ENCODE measurements at places on chromosomes 2 and 18. TPM values are rescaled to one million over a fixed set of nuclear protein-coding genes. Genes with fewer than 3 reads are reported as not detected.

DNA sequence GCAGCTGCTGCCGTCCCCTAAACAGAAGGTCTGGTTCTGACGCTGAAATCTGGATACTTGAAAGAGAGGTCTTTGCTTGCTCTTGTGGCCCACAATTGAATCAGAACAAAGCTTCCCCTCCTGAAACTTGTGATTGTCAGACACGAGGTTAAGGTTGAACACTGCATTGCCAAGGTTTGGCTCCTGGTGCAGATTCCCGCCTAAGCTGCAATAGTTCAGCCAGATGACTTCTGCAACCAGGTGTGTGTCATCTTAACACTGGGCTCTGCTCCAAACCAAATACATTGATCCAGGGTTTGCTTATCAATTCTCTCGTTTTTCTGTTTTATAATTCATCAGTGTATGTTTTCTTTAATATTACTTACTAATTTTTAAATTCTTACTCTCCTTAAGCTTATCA is 14.6 kb downstream of the GKN1 start:
- H3K27ac ChIP-seq: no peak overlapping the region
- no peak overlapping the region for H3K4me3 ChIP-seq
- H3K36me3 ChIP-seq: no peaks in the 10 kb centered on the region

The EMILIN2 gene
- total RNA-seq: 27.4 TPM

DNA sequence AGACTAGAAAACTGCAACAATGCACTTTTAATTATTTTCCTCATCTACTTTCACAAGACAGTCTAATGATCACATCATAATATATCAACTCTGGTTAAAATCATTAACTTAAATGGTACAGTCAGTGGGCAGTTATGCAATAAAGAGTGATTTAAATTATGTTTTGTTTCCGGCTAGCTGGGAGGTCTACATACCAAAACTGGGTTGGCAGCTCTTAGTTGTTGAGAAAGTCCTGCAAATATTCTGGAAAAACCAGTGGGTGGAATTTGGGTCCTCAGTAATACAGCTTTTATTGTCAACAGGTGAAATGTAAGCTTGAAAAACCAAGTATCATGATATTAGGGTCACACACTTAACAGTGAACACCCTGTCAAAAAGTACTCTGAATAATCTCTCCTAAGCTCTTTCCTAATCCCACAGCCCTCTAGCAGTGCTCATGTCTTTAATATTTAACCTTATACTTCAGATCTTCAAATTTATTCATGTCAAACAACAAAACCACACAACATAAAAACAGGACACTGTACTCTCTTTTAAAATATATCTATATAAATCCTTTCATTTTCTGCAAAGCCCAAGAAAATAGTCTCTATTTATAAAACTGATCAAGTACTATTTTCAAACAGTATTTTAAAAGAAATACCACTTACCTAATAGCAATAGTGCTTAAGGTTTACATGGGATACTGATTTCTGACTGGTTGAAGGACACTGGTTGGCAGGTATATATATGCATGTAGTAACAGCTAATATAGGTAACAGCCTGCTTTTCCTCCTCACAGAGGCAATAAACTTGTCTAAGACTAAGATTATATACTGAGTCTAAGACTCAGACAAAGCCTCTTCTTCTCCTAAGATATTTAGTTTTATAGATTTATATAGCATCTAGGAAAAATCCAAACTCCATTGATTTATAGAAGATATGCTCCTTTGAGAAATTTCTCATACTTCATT is 103.8 kb downstream of the GAREM1 start:
- H3K4me3 ChIP-seq: no peak overlapping the region
- H3K27ac ChIP-seq: no peak overlapping the region
- H3K27me3 ChIP-seq: no peaks in the 10 kb centered on the region

DNA sequence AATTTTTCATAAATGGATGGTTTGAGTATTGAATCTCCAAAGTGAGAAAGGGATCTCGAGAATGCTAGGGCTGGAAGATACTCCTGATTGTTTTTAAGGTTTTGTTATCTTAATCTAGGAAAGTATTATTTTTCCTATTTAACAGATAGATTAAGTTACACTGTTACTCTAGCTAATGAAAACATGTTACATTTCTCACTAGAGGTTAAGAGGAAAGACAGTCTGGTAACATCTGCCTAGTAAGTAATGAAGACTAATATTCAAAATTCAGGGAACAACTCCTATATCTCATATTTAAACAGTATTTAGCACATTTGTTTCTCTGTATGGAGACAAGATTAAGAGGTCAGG is 2.0 kb downstream of the GALNT3 start:
- H3K27me3 ChIP-seq: no peaks in the 10 kb centered on the region
- DNase-seq: no peak
- H3K27ac ChIP-seq: no peak overlapping the region

The TWIST2 gene
- total RNA-seq: 62.1 TPM

The KIF1A gene
- total RNA-seq: 0.92 TPM

- peak overlapping the region; percentile 60 for H3K4me3 ChIP-seq
- peaks cover 13% of the 10 kb centered on the region for H3K36me3 ChIP-seq
- no peak for DNase-seq
- peaks cover 16% of the 10 kb centered on the region for H3K4me1 ChIP-seq
- H3K27ac ChIP-seq: no peak overlapping the region
Measured at GRCh38 chr2:219509780-219510511, 4.3 kb upstream of the ASIC4 start.

GRCh38 chr2:123906361-123906760 is 118.7 kb upstream of the CNTNAP5 start:
- H3K27ac ChIP-seq: no peak overlapping the region
- H3K4me3 ChIP-seq: no peak overlapping the region
- no peak for DNase-seq
- H3K36me3 ChIP-seq: no peaks in the 10 kb centered on the region
- H3K27me3 ChIP-seq: no peaks in the 10 kb centered on the region
- no peaks in the 10 kb centered on the region for H3K4me1 ChIP-seq

The GAREM2 gene
- 2.3 TPM for total RNA-seq

- H3K4me3 ChIP-seq: peak overlapping the region; percentile 62
- no peak overlapping the region for H3K27ac ChIP-seq
- no peak for DNase-seq
- H3K36me3 ChIP-seq: no peaks in the 10 kb centered on the region
- H3K4me1 ChIP-seq: peaks cover 8% of the 10 kb centered on the region
Measured at GRCh38 chr2:62569907-62570841, 64.2 kb upstream of the TMEM17 start.

DNA sequence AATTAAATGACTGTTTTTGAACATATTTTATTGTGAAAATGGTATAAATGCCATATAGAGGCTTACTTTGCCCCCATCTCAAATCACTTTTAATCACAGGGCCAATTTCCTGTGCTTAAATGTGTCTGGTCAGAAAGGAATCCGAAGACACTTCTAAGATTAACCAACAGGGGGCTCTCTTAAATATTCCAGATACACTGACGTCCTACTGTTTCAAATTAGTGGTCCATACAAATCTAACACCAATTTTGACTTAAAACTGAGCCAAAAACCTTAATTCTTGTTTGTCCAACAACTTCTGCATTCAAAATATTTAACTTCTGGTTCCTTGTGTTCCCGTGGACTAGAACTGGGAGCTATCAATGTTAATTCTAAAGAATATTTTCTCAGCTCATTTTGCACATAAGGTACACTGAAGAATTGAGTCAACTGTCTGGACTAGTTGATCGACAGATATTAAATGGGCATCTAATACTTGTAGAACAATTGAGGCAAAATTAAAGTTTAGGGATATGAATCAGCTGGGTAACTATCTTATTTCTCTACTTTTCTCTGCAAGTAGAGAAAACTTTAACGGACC is 557.5 kb downstream of the ARHGAP15 start:
- H3K4me3 ChIP-seq: no peak overlapping the region
- H3K4me1 ChIP-seq: no peaks in the 10 kb centered on the region
- H3K27me3 ChIP-seq: no peaks in the 10 kb centered on the region
- no peaks in the 10 kb centered on the region for H3K36me3 ChIP-seq
- H3K27ac ChIP-seq: no peak overlapping the region

GRCh38 chr18:67363694-67364093 is 152.8 kb downstream of the DSEL start:
- no peak for DNase-seq
- H3K27ac ChIP-seq: no peak overlapping the region
- no peaks in the 10 kb centered on the region for H3K36me3 ChIP-seq
- H3K4me1 ChIP-seq: peaks cover 15% of the 10 kb centered on the region

DNA sequence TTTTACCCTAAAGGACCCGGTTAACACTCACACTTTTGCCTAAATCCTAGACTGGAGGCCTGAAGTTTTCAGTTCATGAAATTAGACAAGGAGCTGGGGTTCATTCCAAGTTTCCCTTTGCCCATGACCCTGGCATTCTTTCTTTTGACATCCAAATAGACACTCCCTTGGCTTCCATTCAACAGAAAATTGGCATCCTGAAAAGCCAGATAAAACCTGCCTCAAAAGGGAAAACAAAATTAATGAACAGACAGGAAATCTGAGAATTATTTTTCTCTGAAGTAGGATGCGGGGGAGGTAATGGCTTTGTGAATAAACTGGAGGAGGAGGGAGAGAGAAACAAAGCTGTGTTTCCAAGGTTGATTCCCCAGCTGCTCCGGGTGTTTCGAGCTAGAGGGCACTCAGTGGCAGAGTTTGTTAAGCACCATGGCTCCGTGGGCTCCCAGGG is 41.0 kb downstream of the SPP2 start:
- no peaks in the 10 kb centered on the region for H3K27me3 ChIP-seq
- H3K36me3 ChIP-seq: no peaks in the 10 kb centered on the region
- H3K4me1 ChIP-seq: no peaks in the 10 kb centered on the region
- no peak overlapping the region for H3K4me3 ChIP-seq
- no peak overlapping the region for H3K27ac ChIP-seq

The LHCGR gene
- total RNA-seq: not detected

The SERPINB3 gene
- not detected for total RNA-seq

DNA sequence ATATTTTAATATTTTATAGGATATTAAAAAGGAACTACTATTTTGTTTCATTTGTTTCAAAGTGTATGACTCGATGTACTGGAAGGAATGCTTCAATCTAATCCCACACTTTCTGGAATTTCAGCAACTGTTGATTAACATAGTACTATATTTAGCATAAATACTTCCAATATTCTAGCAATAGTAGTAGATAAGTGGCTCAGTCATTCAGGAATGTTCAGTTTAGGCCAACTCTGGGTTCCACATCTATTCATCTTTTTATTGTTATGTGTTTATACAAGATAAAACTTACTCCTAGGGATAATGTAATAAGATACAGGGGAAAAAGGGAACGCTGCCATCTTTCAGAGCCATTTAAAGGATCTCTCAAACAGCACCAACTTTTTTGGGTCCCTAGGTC is 22.3 kb upstream of the ORC2 start:
- no peak overlapping the region for H3K27ac ChIP-seq
- H3K27me3 ChIP-seq: no peaks in the 10 kb centered on the region
- H3K4me3 ChIP-seq: no peak overlapping the region
- no peak for DNase-seq
- H3K36me3 ChIP-seq: peaks cover 31% of the 10 kb centered on the region

DNA sequence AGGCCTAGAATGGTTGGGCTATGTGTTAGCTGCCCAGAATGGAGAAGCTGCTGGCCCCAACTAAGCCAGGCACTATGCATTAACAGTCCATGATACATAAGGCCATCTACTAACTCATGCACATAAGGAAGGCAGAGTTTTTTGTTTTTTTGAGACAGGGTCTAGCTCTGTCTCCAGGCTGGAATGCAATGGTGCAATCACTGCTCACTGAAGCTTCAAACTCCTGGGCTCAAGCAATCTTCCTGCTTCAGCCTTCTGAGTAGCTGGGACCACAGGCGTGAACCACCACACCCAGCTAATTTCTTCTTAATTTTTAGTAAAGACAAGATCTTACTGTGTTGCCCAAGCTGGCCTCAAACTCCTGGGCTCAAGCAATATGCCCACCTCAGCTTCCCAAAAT is 37.6 kb downstream of the GPR45 start:
- no peak overlapping the region for H3K4me3 ChIP-seq
- no peak overlapping the region for H3K27ac ChIP-seq
- no peaks in the 10 kb centered on the region for H3K4me1 ChIP-seq

GRCh38 chr2:136308611-136309010 is 190.7 kb upstream of the CXCR4 start:
- no peak for DNase-seq
- H3K36me3 ChIP-seq: no peaks in the 10 kb centered on the region
- H3K4me1 ChIP-seq: no peaks in the 10 kb centered on the region
- H3K4me3 ChIP-seq: no peak overlapping the region

GRCh38 chr18:47898055-47898454 is 32.4 kb downstream of the SMAD2 start:
- H3K36me3 ChIP-seq: peaks cover 8% of the 10 kb centered on the region
- no peak for DNase-seq
- H3K27ac ChIP-seq: no peak overlapping the region
- peaks cover 14% of the 10 kb centered on the region for H3K4me1 ChIP-seq
- H3K27me3 ChIP-seq: no peaks in the 10 kb centered on the region

The BMP10 gene
- not detected for total RNA-seq

GRCh38 chr2:172775319-172775718 is 39.7 kb downstream of the RAPGEF4 start:
- DNase-seq: no peak
- H3K27me3 ChIP-seq: no peaks in the 10 kb centered on the region
- H3K36me3 ChIP-seq: no peaks in the 10 kb centered on the region
- no peak overlapping the region for H3K27ac ChIP-seq
- H3K4me1 ChIP-seq: no peaks in the 10 kb centered on the region

DNA sequence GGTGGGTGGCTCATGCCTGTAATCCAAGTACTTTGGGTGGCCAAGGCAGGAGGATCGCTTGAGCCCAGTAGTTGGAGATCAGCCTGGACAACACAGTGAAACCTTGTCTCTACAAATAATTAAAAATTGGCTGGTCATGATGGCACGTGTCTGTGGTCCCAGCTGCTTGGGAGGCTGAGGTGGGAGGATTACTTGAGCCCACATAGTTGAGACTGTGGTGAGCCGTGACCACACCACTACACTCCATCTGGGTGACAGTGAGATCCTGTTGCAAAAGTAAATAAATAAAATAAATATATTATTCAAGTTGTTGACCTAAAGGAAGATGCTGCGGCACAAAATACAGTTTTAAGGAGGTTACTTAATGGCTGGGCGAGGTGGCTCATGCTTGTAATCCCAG is 72.7 kb downstream of the LAMA3 start:
- no peaks in the 10 kb centered on the region for H3K4me1 ChIP-seq
- no peaks in the 10 kb centered on the region for H3K36me3 ChIP-seq
- no peak overlapping the region for H3K27ac ChIP-seq
- no peaks in the 10 kb centered on the region for H3K27me3 ChIP-seq
- no peak overlapping the region for H3K4me3 ChIP-seq

- no peak overlapping the region for H3K4me3 ChIP-seq
- no peaks in the 10 kb centered on the region for H3K36me3 ChIP-seq
- no peaks in the 10 kb centered on the region for H3K4me1 ChIP-seq
Measured at GRCh38 chr2:167069855-167070254, 181.6 kb downstream of the XIRP2 start.

DNA sequence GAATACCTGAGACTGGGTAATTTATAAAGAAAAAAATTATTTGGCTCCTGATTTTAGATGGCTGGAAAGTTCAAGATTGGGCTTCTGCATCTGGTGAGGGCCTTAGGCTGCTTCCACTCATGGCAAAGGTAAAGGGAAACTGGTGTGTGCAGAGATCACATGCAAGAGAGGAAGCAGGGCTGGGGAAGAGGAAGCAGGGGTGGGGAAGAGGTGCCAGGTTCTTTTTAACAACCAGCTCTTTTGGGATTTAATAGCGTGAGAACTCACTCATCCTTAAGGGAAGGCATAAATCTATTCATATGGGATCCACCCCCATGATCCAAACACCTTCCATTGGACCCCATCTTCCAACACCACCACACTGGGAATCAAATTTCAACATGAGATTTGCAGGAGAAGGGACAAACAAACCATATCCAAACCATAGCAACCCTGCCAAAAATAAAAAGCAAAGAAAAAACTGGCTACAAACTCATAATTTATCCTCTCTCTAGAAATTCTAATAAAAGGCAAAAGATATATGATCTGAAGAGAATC is 30.4 kb downstream of the PRKRA start:
- no peak overlapping the region for H3K27ac ChIP-seq
- no peak overlapping the region for H3K4me3 ChIP-seq

Measured in thoracic aorta (tissue), 2 donors.